ENCODE measurements at places on chromosomes 3 and 15.

GRCh38 chr3:23981955-23982354 is 36.9 kb downstream of the NR1D2 start:
- no peak for DNase-seq

DNA sequence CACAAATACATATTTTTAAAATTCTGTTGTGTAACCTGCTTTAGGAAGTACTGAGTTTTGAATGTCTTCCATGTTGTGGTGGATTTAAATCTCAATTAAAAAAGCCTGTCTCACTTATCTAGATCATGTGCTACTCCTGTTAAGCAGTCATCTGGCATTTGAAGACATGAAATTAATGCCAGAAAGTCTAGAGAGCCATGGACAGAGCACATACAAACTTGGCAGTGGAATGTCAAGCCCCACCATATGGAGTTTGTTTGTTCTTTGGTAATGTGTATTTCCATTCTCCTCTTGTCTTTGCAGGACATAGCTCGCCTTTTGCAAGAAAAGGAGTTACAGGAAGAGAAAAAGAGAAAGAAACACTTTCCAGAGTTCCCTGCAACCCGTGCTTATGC is 39.3 kb upstream of the UTS2B start:
- no peak for DNase-seq

- DNase-seq = no peak
Measured at GRCh38 chr3:138473391-138473790, 39.0 kb downstream of the ESYT3 start.

GRCh38 chr3:185534511-185534910 is 17.9 kb downstream of the LIPH start:
- DNase-seq = no peak

DNA sequence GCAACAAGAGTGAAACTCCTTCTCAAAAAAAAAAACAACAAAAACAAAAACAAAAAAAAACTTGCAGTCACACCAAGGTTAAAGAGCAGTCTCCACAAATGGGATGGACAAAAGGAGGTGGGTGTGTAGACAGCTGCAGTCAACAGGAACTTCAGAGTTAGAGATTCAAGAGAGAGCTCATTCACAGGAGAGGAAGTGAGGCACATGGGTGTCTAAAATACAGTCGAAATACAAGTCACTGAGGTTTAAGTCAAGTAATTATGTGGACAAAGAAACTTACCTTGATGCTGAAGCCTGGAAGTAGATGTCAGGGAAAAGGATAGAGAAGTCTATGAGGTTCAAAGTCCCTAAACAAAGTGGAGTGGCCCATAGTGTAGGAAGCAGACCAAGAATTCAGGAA is 14.8 kb downstream of the MRPS11 start:
- no peak for DNase-seq

DNA sequence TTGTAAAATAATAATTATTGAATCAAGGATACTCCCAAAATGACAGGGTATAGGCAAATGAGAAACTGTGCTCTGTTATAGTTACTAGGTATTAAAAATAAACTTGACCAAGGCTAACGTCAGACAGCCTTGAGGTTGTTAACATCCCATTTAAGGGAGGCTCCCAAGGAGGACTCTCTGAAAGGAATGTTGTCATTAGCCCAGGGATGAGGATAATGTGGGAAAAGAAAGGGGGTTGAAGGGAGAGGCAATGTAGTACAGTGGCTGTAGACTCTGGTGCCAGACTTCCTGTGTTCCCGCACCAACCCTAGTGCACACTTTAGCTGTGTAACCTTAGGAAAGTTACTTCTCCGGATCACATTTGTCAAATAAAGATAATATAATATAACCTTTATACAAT is 47.0 kb upstream of the RARB start:
- no peak for DNase-seq

DNA sequence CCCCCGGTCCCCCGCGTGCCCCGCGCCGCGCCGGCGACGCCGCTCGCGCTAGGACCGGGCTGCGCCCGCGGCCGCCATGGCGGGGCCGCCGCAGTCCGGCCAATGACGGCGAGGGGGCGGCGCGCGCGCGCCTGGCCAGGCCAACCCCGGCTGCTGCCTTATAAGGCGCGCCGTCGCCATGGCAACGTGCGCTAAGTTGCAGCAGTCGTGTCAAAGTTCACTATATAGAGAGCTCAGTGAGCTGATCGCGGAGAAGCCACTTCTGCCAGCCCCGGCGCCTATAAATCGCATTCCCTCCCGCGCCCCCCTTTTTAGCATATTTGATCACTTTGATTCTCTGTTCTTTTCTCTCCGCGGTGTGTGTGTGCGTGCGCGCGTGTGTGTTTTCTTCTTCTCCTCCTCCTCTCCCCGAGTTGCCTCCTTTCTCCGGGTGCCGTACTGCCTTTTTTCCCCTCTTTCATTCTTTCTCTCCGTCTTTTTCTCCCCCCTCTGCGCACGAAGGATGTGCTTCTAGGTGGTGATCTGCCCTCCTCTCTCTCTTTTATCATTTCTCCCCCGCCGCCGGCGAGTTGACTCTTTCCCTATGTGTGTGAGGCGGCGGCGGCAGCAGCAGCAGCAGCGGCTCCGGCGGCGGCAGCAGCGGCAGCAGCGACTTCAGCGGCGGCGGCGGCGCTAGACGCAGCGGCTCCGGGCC is at the start of gene NR2F2:
TSS of gene NR2F2 (plus strand) at position 251 of the 694 bp plus-strand sequence. CDS start 1,406 bp downstream, outside the sequence.
- peak; percentile 68 for DNase-seq

GRCh38 chr15:98067339-98067738 is 106.8 kb downstream of the ARRDC4 start:
- DNase-seq = no peak

- no peak for DNase-seq
Measured at GRCh38 chr15:94387442-94387841, 156.1 kb downstream of the MCTP2 start.

- DNase-seq = no peak
Measured at GRCh38 chr15:80333261-80333660, 70.9 kb upstream of the ARNT2 start.

DNA sequence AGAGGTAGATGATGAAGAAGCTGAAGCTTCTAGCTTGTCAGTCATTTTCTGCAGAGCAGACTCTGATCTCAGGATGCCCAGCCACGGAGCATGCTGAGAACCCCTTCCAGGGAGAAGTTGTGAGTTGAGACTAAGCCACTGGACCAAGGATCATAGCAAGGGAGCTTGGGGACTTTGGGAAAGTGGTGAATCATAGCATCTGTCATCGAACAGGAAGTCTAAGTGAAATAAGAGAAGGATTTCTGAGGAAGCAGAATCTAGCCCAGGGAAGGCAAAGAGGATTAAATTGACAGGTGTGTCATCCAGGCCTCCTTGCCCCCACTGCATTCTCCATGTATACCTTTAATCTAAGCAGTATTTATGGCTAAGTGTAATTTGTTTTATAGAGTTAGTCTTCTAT is 71.8 kb upstream of the TMEM108 start:
- DNase-seq = no peak

GRCh38 chr3:6680119-6680806 is 180.7 kb upstream of the GRM7 start:
- no peak for DNase-seq

- no peak for DNase-seq
Measured at GRCh38 chr3:34534013-34534412, 735.6 kb downstream of the PDCD6IP start.

- no peak for DNase-seq
Measured at GRCh38 chr15:42101861-42102260, 7.5 kb upstream of the PLA2G4D start.

- no peak for DNase-seq
Measured at GRCh38 chr15:69465253-69465652, 12.6 kb downstream of the RPLP1 start.

DNA sequence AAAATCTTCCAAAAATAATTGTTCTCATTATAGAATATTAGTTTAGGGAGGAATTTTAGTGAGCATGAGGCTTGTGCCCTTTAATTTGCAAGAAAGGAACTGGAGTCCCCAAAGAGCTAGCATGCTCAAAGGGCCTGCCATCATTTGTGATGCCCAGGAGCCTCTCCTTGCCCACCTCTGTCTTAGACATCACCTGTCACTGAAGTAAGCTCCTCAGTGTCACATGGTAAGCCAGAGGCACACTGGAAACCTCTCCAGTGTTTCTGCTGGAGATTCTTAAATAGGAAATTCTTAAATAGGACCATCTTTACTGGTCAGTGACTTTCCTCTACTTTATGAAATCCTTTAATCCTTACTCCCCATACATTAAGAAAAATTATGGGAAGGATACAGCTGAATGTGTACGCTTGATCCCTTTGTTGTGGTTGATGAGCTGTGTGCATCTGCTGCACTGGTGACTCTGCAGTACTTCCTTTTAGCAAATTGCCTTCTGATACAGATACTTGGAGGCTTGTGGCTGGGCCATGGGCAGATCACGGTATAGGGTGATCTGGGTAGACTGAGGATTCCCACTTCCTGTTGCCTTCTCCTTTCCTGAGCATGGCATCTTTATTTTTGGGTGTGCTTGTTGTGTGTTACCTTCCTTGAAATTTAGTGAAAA is 197.4 kb downstream of the KLHL25 start:
- peak; percentile 56 for DNase-seq

DNA sequence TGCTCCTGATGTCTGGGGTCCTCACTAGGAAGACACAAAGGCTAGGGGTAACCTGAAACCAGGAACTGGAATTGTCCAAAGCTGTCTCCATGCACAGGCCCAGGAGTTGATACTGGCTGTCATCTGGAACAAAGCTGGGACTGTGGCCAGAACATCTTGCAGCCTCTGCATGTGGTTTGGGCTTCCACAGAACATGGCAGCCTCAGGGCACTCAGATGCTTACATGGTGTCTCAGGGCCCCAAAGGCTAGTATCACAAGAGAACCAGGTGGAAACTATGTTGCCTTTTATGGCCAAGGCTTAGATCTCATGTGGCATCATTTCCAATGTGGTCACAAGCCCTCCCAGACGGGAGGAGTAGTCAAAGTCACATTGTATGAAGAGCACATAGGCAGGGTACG is 335.2 kb upstream of the TRIM42 start:
- no peak for DNase-seq

DNA sequence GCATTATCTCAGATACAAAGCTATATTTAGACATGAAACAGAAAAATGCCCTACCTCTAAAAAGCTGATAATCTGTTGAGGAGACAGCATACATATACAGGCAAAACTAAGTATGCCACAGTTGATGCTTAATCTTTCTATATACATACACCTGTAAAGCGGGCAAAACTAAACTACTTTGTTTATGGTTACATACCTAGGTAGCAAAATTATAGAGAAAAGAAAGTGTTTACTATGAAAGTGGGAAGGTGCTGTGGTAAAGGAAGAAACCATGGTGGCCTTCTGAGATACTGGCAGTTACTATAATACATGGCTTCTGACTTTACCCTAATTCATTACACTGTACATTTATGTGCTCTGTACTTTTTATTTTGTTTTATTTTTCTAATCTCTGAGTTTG is 36.0 kb upstream of the NR1I2 start:
- DNase-seq = no peak

Data from activated CD8-positive, alpha-beta T cell treated with anti-CD3 and anti-CD28 coated beads for 36 hours (primary cell).